ENCODE measurements at places on chromosomes 3 and 15.

- DNase-seq = no peak
Observed at GRCh38 chr3:43870120-43870519, 179.4 kb downstream of the ABHD5 start.

GRCh38 chr3:88189361-88189810 lies 39.6 kb downstream of the C3orf38 start:
- DNase-seq = no peak

GRCh38 chr3:134859341-134859740 lies 64.3 kb downstream of the EPHB1 start:
- DNase-seq = no peak

DNA sequence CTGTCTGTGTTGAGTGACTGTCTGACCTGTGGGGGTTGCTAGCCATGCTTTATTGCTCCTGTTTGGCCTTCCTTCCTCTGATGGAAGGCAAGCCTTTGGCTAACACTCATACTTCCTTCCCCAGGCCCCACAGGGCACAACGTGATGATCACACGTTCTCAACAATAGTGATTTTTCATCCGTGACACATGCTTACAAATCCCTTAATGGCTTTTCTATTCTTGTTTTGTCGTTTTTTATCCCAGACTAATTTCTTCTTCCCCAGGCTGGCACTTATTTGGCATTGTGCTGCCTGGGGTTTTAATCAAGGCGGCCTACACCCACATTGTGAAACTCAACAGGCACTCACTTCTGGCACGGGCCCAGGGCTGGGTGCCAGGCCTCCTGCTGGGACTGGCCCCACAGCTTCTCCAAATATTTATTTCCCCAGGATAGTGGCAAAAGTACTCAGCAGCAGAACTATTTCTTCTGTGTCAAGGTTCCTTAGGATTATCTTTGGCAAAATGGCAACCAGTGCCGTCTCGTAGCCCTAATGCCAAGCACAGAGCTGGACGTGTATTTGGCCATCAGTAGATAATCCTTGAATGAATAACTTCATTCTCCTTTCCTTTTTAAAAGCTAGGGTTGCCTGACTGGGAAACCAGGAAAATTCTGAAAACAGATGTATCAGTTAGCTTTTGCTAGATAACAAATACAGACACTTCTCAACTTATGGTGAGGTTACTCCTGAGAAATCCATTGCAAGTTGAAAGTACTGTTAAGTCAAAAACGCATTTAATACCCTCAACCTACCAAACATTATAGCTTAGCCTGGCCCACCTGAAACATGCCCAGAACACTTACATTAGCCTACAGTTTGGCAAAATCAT lies 30.6 kb downstream of the CMTM7 start:
- DNase-seq = no peak

GRCh38 chr15:55998478-55998877 lies 5.1 kb upstream of the NEDD4 start:
- no peak for DNase-seq

DNA sequence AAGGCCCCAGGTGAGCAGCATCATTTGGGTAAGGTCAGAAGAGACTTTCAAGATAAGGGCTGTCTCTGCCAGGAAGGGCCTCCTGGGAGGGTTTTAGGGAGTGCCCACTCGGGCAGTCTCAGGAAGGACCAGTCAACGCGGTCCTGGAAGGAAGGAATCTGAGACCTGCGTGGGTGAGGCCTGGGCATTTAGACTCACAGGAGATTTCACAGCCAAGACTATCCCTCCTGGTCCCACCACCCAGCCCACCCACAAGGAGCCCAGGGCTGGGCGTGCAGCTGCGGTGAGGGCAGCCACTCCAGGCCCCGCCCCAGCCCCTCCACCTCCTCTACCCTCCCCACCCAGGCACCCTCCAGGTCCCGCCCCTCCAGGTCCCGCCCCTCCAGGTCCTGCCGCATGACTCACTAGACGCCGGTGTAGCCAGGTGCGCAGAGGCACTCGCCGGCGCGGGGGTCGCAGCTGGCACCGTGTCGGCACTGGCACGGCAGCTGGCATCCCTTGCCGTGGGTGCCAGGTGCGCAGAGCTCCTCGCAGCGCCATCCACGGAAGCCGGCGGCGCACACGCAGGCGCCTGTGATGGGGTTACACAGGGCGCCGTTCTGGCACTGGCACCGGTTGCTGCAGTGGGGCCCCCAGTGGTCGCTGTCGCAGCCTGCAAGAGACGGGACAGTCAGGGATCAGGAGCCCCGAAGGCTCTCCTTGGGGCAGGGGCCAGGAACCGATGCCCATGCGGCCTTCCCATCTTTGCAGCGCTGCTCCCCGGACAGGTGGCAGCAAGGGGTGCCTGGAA lies 112.7 kb downstream of the RAB11A start:
- DNase-seq = no peak

- DNase-seq = no peak
Observed at GRCh38 chr3:148331081-148331846, 366.4 kb upstream of the AGTR1 start.

DNA sequence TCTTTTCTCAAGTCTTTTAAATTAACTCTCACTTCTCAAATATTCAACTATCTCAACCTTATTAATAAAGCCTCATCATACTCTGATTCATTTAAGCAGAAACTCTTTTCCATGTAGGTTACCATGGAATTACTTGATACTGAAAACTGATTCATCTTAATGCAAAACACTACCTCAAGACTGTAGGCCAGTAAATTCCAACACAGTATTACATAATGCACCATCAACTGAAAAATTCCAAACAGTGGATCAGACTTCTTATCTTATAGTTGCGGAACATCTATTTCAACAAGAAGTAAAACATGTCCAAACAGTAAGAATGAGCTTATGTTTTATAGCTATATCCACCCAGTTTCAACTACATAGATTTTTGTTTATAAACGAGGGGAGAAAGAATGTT lies 124.5 kb downstream of the PEAK1 start:
- DNase-seq = no peak

- DNase-seq = no peak
Observed at GRCh38 chr3:128742821-128743594, 17.0 kb downstream of the RAB7A start.

- no peak for DNase-seq
Observed at GRCh38 chr3:46680298-46680826, 13.1 kb downstream of the ALS2CL start.

DNA sequence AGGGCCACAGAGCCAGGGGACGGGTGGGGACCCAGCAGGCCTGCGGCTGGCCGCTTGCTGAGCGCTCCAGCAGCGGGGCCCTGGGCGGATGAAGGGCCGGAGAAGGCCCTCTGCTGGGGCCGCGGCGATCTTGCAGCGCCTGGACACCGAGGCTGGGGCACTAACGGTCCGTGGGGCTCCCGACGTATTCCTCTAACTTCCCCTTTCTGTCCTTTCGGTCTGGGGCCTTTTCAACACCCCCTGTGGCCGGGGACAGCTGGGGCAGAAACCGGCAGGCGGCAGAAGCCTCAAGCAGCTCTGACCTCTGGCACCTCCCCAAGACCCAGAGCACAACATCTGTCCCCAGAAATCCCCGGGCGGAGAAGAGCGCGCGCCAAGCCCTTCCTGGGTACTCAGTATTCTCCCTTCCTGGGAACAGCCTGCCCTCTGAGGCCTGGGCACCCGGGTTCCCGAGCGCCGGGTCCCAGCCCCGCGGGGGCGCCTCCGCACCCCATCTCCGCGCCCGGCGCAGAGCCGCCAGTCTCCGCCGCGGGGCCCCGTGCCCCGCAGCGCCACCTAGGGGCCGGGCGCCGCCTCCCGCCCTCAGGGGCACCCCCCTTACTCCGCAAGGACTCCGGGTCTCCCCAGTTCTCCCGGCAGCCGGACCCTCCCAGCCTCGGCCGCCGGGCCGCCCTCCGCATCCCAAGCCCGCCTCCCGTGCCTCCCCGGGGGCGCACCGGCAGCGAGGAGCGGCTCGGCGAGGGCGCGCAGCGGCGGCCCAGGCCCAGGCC lies 582 bp upstream of the SLCO3A1 start:
- no peak for DNase-seq

- no peak for DNase-seq
Observed at GRCh38 chr3:180875124-180875698, 37.3 kb upstream of the FXR1 start.

DNA sequence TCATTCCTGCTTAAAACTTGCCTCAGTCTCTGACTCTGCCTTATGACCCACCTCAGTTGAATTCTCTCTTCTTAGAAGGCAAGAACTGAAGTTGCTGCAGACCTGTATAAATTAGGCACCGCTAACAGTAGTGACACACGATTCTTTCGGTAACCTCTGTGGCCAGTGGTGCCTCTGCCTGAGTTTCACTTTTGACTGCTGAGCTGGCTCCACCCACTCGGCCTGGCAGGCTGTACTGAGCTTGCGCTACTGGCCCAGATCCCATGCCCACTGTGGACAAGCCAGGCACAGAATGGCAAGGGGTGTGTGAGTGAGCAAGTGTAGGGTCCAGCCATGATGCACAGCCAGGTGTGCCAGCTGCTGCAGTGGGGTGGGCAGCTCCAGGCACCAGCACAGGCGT lies 19.1 kb upstream of the EIF1B start:
- no peak for DNase-seq
